Lower lobe of right lung (tissue), 2 donors: ENCODE measurements at places on chromosomes 6 and 20. TPM values are rescaled to one million over a fixed set of nuclear protein-coding genes. Genes with fewer than 3 reads are reported as not detected.
A peak's percentile ranks its signal among the peaks of the same experiment; 100 is the strongest.

SLC32A1 gene
- total RNA-seq = not detected

NTSR1 gene
- total RNA-seq = not detected

MATN4 gene
- not detected for total RNA-seq

MUC21 gene
- 3.8 TPM for total RNA-seq

ZSCAN9 gene
- 11.3 TPM for total RNA-seq

PAX1 gene
- not detected for total RNA-seq

FOXF2 gene
- total RNA-seq = 13.2 TPM

WFDC5 gene
- total RNA-seq = 1.6 TPM

DEFB125 gene
- not detected for total RNA-seq

- no peak overlapping the region for H3K4me3 ChIP-seq
- H3K36me3 ChIP-seq = no peaks in the 10 kb centered on the region
- no peak overlapping the region for H3K27ac ChIP-seq
- H3K27me3 ChIP-seq = no peaks in the 10 kb centered on the region
- DNase-seq = no peak
Measured at GRCh38 chr6:72826744-72827438, 205.0 kb downstream of the KCNQ5 start.

- H3K27me3 ChIP-seq = no peaks in the 10 kb centered on the region
- H3K36me3 ChIP-seq = no peaks in the 10 kb centered on the region
- no peaks in the 10 kb centered on the region for H3K4me1 ChIP-seq
- DNase-seq = no peak
- H3K4me3 ChIP-seq = no peak overlapping the region
- H3K27ac ChIP-seq = no peak overlapping the region
Measured at GRCh38 chr6:37004044-37004980, 1.1 kb upstream of the FGD2 start.

DNA sequence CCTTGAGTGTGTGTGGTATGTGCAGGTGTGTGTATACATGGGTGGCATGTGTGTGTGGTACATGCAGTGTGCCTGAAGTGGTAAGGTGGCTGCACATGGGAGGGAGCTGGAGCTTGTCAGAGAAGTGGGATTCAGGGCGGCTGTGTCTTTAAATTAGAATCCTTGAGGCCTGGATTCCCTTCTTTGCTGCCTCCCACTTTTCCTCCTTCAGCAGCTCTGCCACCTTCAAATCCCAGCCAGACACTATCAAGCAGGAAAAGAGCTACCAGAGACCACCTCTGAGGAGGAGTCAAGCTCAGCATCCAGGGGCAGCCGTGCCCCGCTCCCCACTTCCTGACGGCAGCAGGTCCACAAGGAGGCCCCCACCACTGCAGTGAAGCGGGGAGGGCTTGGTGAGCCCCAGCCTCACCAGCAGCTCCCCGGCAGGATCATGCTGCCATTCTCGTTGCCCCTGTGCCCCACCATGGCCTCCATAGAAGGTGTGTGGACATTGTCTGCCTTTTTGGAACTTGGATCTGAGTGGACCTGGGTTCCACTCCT is 131.0 kb upstream of the MLN start:
- peaks cover 8% of the 10 kb centered on the region for H3K27me3 ChIP-seq
- DNase-seq = no peak
- no peak overlapping the region for H3K27ac ChIP-seq
- H3K4me1 ChIP-seq = no peaks in the 10 kb centered on the region
- no peaks in the 10 kb centered on the region for H3K36me3 ChIP-seq

DNA sequence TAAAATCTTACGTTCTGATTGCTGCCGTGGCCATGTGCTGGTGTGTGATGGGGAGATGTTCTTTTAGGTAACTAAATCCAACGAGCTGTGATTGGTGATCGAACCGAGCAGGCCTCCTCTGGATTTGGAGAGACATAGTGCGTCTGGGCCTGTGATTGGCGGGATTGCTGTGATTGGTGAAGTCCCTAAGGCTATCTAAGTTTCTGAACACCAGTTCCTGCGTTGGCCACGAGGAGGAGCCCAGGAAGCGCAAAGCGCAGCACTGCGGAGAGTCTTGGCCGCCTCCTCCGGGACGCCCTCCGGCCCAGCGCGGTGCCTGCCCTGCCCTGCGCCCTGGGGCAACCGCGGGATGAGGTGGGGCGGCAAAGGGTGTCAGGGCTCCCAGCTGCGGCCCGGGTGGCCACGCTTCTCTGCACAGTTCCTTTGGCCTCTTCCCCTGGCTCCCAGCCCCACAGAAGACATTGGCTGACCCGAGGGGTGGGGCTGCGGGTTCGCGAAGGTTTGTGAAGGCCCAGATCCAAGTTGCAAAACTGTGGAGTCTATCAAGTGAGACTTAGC is 33.0 kb downstream of the HNF4A start:
- no peak overlapping the region for H3K4me3 ChIP-seq
- no peaks in the 10 kb centered on the region for H3K36me3 ChIP-seq
- DNase-seq = peak; percentile 77
- peaks cover 9% of the 10 kb centered on the region for H3K4me1 ChIP-seq
- H3K27ac ChIP-seq = no peak overlapping the region

DNA sequence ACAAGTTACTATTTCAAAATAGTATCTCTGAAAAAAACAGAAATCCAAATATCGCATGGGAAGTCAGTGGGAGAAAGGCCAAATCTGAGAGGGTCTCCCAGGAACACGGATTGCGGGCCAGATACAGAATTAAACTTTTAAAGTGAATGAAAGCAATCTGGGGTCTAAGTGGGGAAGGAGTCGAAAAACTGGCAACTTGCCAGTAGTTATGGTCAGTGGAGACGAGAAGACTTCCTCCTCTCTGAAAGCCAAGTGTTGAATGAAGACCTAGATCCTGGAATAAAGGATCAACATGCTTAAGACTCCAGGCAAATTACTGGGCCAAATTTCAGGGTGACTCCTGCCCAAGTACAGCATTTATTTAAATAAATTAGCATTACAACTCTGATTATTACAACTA is 123.6 kb downstream of the BFSP1 start:
- no peaks in the 10 kb centered on the region for H3K36me3 ChIP-seq
- no peak for DNase-seq
- no peaks in the 10 kb centered on the region for H3K4me1 ChIP-seq
- no peak overlapping the region for H3K27ac ChIP-seq
- H3K27me3 ChIP-seq = peaks cover 5% of the 10 kb centered on the region

DNA sequence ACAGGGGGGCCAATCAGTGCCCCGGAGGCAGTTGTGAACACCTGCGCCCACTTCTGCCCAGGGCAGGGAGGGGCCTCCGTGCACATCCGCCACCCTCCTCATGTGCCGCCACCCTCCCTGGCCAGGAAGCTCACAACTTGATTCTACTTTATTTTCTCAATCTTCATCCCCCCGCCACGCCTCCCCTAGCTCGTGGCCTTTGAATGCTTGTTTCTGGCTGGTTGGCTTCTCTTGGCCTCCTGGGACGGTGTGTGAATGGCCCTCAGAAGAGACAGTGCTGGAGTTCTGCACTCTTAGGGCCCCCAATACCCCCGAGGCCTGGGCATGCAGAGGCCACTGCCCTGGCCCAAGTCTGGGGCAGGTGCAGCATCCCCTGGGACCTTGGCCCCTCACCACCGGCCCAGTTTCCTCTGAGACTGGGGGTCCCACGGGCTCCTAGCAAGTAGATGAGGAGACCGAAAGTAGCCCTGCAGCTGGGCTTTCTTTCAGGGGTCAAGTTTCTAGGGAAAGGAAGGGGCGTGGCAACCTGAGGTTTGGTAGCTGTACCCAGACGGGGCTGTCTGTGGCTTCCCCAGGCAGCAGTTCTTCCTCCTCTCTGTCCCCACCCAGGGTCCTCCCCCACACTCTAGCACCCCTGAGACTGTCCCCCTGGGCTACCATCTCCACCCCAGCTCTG is 1.3 kb downstream of the RGS19 start:
- peak overlapping the region; percentile 82 for H3K4me3 ChIP-seq
- peaks cover 31% of the 10 kb centered on the region for H3K36me3 ChIP-seq
- H3K27ac ChIP-seq = peak overlapping the region; percentile 82
- peak; percentile 74 for DNase-seq
- H3K27me3 ChIP-seq = no peaks in the 10 kb centered on the region
- H3K4me1 ChIP-seq = peaks cover 40% of the 10 kb centered on the region

GRCh38 chr20:14295238-14295637 is 42.2 kb downstream of the FLRT3 start:
- no peaks in the 10 kb centered on the region for H3K4me1 ChIP-seq
- H3K27ac ChIP-seq = no peak overlapping the region
- H3K36me3 ChIP-seq = no peaks in the 10 kb centered on the region
- H3K27me3 ChIP-seq = no peaks in the 10 kb centered on the region
- no peak overlapping the region for H3K4me3 ChIP-seq

GRCh38 chr6:27755768-27756167 is 156.4 kb downstream of the OR2B2 start:
- peaks cover 14% of the 10 kb centered on the region for H3K4me1 ChIP-seq
- no peak overlapping the region for H3K27ac ChIP-seq
- no peak overlapping the region for H3K4me3 ChIP-seq
- DNase-seq = no peak
- H3K27me3 ChIP-seq = peaks cover 16% of the 10 kb centered on the region
